ENCODE measurements at places on chromosomes 5 and 9. TPM values are rescaled to one million over a fixed set of nuclear protein-coding genes. Genes with fewer than 3 reads are reported as not detected.
A peak's percentile ranks its signal among the peaks of the same experiment; 100 is the strongest.

PROB1 gene
- 1.5 TPM for total RNA-seq

WNT8A gene
- not detected for total RNA-seq

ATG12 gene
- total RNA-seq: 82.9 TPM

PPP2CA gene
- 111 TPM for total RNA-seq

- peak; percentile 95 for DNase-seq
Measured at GRCh38 chr5:149605998-149606724, 24.9 kb downstream of the ARHGEF37 start.

- DNase-seq: no peak
Measured at GRCh38 chr5:61018062-61018461, 73.1 kb downstream of the NDUFAF2 start.

GRCh38 chr5:170693701-170694100, 89.8 kb upstream of the GABRP start:
- no peak for DNase-seq

DNA sequence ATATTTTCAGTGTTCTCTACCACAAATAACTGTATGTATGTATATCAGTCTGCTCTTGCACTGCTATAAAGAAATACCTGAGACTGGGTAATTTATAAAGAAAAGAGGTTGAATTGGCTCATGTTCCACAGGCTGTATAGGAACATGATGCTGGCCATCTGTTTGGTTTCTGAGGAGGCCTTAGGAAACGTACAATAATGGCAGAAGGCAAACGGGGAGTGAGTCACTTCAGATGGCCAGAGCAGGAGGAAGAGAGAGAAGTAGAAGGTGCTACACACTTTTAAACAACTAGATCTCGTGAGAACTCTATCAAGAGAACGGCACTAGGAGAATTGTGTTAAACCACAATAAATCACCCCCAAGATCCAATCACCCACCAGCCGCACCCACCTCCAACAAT, 121.7 kb downstream of the ADAMTS6 start:
- no peak for DNase-seq

- no peak for DNase-seq
Measured at GRCh38 chr5:169988206-169988605, 7.9 kb upstream of the INSYN2B start.

- no peak for DNase-seq
Measured at GRCh38 chr5:143583409-143583808, 179.9 kb upstream of the NR3C1 start.

- DNase-seq: peak; percentile 74
Measured at GRCh38 chr9:93450945-93451815, at the start of gene FAM120A. TSS of gene FAM120A (plus strand) at chr9:93451685. CDS start at chr9:93451916, 231 bp downstream.

GRCh38 chr9:122946461-122947005, 5.7 kb downstream of the RABGAP1 start:
- no peak for DNase-seq
